Esophagus squamous epithelium (tissue), 5 donors: ENCODE measurements at places on chromosomes 11 and 22.

DNA sequence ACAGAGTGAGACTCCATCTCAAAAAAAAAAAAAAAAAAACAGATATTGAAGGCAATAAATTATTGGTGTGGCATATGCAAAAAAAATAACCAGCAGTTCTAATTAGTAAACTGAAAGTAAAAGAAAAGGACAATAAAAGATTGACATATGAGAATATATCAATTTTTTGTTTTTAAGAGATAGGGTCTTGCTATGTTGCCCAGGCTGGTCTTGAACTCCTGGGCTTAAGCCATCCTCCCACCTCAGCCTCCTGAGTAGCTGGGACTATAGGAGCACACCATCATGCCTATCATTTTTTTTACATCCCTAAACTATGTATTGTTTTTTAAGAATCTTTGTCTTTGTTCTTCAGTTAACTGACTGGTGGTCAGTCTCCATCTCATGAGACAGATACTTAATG, 31.5 kb downstream of the PACSIN2 start:
- no peak for DNase-seq

GRCh38 chr11:134521452-134522289, 109.6 kb upstream of the B3GAT1 start:
- DNase-seq, result no peak

DNA sequence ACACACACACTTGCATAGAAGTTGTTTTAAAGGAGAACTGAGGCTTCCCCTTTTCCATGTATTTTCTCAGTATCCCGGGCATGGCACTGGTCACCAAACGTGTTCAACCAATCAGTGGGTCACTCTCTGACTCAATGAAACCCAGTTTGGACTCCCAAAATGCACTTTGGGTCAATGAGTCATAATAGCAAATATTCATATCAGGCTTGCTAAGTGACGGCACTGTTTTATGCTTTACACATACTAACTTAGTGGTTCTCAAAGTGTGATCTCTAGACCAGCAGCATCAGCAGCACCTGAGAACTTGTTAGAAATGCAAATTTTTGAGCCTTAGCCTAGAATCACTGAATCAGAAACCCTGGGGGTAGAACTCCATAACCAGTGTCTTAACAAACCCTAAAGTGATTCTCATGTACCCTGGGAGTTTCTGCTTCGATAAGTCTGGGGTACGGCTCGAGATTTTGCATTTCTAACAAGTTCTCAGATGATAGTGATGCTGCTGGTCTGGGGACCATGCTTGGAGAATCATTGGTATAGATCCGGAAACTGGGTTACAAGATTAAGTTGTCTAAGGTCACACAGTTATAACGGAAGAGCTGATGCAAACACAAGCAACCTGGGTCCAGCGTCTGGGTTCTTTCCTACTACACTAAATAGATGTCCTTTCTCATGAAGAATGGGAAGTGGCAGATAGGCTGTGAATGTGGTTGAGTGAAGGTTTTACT, 35.6 kb downstream of the ETS1 start:
- DNase-seq, result no peak

GRCh38 chr11:95653680-95654079, 135.9 kb downstream of the FAM76B start:
- DNase-seq, result no peak

- no peak for DNase-seq
Observed at GRCh38 chr22:16776080-16776479, 49.1 kb downstream of the XKR3 start.

- no peak for DNase-seq
Observed at GRCh38 chr11:34263441-34264091, 94.2 kb downstream of the ABTB2 start.

DNA sequence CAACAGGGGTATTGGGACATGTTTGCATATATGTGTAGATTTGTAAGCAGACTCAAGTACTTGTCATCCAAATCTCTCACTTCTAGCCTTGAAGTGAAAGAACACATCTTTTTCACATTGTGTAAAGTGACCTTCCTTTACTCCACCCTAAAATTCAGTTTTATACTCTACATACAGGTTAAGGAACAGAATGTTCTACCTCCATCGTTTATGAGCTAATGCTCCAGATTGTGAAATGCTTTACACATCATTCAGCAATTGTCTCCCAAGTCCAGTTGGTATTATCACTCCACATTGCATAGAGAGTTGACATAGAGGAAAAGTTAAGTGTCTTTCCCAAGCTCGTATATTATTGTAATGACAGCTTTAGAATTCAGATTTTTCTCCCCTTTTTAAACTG, 46.1 kb upstream of the BLID start:
- no peak for DNase-seq

- DNase-seq, result no peak
Observed at GRCh38 chr11:26896719-26897118, 97.2 kb upstream of the FIBIN start.

DNA sequence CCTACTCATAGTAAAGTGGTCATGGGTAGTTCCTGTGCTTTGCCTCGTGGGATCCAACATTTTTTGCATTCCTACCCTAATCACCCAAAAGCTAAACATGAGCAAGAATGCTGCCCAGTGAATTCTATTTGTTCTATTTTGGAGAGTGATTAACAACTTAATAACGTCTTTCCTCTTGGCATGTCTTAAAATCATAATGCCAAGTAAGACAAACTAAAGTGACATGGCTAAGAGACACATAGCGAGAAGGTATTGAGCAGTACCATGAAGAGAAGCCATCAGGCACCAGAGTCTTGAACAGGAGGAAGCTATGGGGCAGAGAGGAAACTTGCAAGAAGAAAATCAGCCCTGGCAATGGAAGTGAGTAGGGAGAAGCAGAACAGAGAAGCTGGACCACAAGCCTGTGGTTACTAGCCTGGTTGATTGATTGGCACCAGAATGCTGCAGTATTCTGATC, 32.0 kb downstream of the EXPH5 start:
- no peak for DNase-seq

GRCh38 chr11:90587896-90588295, 365.0 kb upstream of the CHORDC1 start:
- DNase-seq, result no peak

DNA sequence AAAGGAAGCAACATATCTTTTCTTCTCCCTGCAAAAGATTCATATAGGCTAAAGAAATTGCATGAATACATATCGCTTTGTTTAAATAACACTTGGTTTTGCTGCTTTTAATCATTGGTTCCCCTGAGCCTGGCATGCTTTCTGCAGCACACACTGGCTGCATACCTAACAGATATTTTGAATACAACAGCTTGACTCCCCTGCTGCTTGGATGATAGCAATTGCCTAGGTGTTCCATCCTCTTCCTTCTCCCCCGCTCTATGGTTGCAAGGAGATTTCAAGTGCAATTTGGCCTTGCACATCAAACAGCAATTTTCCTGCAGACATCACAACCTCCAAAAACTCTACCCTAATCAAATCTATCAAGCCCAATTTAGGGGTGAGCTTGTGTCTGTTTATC, 430.0 kb downstream of the NTM start:
- DNase-seq, result no peak

DNA sequence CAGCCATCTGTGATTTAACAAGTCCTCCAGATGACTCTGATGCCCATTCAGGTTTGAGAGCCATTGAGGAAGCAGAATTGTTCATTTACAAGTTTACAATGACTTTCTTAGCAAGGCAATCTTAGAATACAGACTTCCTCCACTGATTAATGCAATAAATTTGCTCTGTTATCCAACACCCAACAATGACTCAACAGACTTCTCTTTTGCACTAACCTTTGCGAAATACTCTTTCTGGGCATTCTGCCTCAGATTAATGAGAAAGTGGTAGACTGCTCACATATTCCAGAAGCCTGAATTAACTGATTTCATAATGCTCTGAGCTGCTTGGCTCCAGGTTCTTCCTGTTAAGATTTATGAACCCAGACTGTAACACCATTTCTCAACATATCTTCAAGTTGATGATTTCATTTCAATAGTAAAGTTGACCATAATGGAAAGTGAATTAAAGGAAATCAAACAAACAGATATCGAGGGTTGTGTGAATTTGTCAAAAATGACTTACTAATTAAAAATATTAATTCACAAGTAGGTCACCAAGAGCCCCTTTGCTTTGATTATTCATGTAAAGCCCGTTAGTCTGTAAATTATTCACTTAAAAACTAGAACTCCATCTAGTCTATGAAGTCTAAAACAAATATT, 70.5 kb upstream of the BLID start:
- DNase-seq, result no peak

DNA sequence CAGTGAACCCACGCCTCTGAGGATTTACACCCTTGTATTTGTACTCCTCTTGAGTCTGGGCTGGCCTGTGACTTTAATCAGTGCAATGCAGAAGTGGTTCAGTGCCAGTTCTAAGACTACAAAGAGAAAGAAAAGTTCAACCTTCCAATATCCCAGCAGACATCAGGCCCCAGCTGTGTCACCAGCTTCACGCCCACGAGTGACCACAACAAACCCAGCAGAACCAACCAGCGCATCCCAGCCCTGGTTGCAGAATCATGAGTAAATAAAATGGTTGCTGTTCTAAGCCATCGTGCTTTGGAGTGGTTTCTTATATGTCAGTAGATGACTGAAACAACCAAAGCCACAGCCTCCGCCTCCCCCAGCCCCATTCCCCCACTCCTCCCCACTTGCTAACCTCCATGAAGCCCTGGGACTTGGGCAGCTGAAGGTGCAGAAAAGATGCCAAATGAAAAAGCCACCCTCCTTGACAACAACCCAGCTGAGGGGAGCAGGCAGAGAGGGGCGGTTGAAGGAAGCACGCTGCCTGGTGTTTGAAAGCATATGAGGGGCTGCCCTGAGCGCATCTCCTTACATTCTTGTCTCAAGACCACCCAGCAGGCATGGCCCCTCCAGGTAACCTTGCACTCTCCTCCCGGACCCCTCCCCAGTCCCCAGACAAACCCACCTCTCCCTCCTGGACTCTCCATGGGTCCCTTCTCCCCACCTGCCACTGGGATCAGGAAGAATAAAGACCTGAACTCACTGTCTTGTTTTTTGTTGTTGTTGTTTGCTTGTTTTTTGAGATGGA, 20.9 kb downstream of the TSKU start:
- no peak for DNase-seq

DNA sequence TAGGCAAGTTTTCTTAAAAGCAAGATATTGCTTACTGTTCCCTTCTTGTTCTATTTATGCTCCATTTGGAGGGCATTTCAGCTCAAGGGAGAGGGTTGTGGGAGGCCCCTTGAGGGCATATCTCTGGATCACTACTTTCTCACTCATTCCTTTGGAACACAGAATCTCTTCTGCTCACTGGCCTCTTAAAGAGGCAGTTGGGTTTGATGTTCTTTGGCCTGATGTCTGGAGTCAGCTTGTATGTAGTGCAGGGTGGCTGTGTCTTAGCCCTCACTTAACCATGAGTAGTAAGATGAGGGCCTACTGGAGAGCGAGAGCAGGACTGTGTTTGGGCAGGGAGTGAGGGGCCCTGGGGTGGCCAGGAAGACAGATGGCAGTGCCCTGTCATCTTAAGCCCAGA, 3.6 kb downstream of the INCENP start:
- DNase-seq, result no peak

GRCh38 chr11:68282141-68282860, 10.5 kb upstream of the C11orf24 start:
- no peak for DNase-seq

DNA sequence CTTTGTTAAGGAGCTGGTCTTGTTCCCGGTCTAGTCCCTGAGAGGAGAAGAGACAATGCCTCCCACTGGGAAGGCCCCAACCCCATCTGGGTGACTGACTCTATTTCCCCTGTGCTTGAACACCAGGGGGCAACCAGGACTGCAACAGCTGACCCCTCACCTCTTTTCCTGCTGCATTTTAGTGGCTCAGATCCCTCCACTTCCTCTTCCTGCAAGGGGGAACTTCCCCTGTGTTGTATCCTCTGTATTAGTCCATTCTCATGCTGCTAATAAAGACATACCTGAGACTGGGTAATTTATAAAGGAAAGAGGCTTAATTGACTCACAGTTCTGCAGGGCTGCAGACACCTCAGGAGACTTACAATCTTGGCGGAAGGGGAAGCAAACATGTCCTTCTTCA, 84.3 kb upstream of the LMO1 start:
- no peak for DNase-seq

GRCh38 chr11:93730108-93731107, 10.9 kb downstream of the TAF1D start:
- DNase-seq, result no peak

DNA sequence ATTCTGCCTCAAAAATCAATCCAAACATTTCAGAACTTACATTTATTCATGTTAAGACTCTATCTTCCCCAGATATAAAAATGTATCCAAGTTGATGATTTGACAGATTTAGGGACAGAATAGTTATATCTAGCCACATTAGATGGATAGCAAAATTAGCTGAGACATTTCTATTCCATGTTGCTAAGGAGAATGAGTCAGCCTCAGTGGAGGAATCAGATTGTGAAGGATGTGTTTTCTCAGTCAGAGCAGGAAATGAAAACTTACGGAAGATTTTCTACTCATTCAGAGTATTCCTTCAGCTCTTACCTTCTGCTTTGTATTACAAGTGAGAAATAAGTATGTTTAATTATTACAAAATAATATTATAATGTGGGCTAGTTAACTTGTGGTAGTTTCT, 556.3 kb upstream of the ANO3 start:
- DNase-seq, result no peak

DNA sequence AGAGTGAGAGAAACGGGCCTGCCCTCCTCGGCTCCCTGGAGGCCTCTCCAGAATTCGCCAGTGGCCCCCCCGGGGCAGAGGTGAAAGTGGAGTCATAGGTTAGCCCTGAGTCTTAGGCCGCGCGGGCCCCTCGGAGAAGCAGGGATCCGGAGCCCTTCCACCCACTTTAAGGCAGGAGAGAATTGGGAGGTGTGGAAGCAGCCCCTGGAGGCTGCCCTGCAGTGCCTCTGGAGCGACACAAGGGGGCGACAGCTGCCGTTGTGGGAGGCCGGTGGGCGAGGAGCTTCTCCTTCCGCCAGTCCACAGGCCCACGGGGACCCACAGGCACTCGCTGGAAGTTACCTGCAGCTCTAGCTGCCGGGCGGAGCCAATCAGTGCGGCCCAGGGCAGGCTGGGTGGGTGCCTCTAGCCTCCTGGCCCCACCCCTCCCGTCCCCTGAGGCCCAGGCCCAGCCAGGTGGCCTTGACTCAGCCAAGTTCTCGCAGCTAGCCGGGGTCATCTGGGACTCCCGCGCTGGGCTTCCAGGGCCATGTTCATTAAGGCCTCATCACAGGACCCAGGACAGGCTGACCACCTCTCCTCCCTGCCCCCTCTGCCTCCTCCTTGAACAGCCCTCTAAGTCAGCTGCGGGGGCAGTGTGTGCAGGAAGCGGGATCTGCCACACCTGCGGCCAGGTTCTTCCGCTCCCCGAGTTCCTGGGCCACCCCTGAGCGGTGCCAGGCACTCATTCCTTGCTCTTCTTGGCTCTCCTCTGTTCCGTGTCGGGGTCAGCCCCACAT, 5.0 kb downstream of the DGKZ start:
- no peak for DNase-seq

- DNase-seq, result peak; percentile 42
Observed at GRCh38 chr11:124622531-124623451, at the start of gene TBRG1. TBRG1 (plus strand) TSS chr11:124622864; CDS start chr11:124623084, 220 bp downstream.

- no peak for DNase-seq
Observed at GRCh38 chr22:27996981-27997380, 77.9 kb upstream of the PITPNB start.
